NCI-H526 (cell line): ENCODE measurements at places on chromosomes 5 and 9.

DNA sequence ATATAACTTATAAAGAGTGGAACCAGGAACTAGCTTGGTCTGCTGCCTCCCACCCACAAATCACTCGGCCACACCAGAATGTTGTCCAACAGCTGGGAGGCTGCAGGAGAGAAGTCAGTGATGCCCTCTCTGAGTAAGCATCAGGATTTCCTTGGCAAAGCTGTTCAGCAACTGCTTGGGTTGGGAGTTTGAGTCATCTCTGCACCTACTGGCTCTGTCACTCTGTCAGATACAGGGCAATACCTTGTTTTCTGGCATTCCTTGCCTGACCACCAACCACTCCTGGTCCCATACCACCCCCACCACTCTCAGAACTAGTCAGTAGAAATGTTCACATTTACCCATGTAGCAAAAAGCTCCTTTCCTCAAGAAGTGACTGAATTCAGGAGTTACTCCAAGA is 36.8 kb upstream of the GCNT4 start:
- no peak for DNase-seq

DNA sequence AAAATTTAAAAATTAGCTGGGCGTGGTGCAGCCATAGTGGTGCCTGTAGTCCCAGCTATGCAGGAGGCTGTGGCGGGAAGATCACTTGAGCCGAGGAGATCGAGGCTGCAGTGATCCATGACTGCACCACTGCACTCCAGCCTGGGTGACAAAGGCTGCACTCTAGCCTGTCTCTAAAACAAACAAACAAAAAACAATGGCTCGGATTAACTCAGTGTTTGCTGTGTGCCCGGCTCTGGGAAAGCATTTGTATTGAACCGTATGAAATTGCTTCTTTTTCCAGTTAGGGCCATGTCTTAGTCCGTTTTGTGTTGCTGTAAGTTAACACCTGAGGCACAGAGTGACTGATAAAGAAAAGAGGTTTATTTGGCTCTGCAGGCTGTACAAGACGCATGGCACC is 62.6 kb downstream of the CFAP77 start:
- no peak for DNase-seq

- no peak for DNase-seq
Observed at GRCh38 chr5:61440596-61440995, 108.5 kb downstream of the ZSWIM6 start.

DNA sequence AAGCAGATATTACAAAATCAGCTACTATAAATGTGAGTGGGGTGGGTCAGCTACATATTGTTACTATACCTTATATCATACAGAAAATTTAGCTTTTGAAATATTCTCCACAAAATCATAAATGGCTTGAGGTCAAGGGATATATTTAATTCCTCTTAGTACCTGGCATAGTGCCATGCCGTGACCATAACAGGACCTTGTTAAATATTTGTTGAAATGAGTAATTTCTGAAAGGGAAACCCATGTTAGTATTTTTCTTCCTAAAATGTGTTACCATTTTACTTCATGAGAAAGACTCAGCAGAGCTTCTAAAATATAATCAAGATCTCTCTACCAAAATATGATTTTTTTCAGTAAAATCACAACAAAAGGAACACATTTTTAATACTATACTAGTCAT is 14.8 kb downstream of the ATP10B start:
- DNase-seq, result no peak

DNA sequence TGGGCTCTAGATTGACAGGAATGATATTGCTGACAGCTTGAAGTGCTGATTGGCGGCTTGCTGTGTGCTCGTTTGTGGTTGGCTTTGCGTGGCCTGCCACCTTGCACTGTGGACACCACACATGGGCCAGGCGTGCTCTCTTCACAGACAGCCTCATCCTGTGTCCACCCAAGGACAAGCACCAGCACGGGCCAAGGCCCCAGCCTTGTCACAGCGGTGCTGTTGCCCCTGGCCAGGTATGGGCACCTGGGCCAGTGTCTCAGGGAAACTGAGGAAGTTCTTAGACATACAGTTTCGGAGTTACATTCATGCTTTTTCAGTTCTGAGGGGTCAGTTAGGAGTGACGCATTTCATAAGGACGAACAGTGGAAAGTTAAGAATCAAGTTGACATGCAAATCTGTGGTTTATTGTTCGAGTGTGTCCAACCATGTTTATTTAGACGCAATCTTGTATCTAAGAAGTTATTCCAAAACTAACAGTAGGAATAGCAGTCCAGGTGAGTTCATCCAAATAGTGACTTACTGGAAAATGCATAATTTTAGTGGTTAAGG is 125.9 kb downstream of the EHMT1 start:
- DNase-seq, result no peak

GRCh38 chr9:2817999-2818803 is 25.7 kb downstream of the PUM3 start:
- DNase-seq, result no peak

GRCh38 chr9:131015112-131015511 is 6.1 kb downstream of the LAMC3 start:
- DNase-seq, result no peak

DNA sequence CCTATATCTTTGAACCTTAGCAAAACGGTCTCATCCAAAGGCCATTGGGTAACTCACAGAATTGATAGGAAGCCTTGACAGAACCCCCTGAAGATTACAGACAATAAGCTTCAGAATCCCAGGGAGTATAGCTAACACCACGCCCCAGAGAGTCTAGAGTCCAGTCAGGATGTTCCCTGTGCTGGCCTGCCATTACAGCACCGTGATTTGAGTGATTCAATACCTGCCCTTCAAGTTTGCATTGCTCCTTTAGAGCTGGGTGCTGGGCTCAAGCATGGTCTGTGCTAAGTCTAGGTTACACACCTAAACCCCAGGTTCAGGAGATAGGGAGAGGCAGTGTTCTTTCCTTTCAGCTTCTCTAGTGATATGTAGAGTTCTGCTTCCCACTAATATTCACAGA is 90.5 kb downstream of the RASEF start:
- DNase-seq, result no peak

- DNase-seq, result no peak
Observed at GRCh38 chr9:110192531-110193261, 15.3 kb downstream of the C9orf152 start.

- no peak for DNase-seq
Observed at GRCh38 chr5:110909950-110910349, 161.6 kb upstream of the TSLP start.

GRCh38 chr9:89666950-89667349 is 62.1 kb downstream of the GADD45G start:
- no peak for DNase-seq

DNA sequence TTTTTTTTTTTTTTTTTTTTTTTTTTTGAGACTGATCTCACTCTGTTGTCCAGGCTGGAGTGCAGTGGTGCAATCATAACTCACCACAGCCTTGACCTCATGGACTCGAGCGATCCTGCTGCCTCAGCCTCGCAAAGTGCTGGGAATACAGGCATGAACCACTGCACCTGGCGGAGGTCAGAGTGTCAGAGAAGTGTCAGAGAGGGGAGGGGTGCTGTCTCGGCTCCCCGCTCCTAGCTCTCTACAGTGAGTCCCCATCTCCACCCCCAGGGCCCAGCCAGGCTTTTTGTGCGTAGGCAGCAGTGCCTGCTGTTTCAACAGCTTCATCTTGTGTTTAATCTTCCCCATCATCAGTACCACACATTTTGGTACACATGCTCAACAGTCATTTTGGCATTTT is 38.3 kb downstream of the SAR1B start:
- no peak for DNase-seq

DNA sequence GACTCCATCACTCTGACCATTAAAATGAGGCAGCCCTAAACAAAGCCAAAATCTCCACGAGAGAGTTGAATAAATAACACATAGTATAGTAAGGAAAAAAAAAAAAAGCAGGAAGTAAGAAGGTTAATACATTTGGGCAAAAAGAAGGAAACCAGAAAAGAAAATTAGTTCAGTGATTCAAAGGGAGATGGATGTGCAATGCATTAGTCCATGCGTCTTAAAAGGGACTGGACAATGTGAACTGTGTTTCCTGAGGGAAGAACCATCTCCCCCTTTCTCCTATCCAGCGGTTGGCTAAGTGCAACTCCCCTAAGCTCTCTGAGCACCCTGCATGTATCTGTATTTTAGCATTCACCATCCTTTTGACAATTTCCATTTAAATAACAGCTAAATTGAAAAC is 1.4 kb downstream of the ANKRA2 start:
- no peak for DNase-seq

DNA sequence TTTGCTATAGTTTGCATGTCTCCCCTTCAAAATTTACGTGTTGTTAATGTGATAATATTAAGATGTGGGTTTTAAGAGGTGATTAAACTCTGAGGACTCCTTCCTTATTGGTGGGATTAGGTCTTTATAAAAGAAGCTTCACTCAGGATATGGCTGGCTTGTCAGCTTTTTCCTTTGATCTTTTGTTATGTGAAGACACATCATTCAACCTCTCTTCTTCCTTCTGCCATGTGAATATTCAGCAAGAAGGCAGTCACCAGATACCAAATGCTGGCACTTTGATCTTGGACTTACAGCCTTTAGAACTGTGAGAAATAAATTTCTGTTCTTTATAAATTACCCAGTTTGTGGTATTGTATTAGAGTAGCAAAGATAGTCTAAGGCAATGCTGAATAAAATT is 855.9 kb upstream of the CDH10 start:
- DNase-seq, result no peak

- peak; percentile 59 for DNase-seq
Observed at GRCh38 chr5:137498736-137499505, at the start of gene SPOCK1. TSS of gene SPOCK1 (minus strand) at chr5:137499326.

GRCh38 chr9:30522061-30522460 is 1862.4 kb upstream of the ACO1 start:
- no peak for DNase-seq

DNA sequence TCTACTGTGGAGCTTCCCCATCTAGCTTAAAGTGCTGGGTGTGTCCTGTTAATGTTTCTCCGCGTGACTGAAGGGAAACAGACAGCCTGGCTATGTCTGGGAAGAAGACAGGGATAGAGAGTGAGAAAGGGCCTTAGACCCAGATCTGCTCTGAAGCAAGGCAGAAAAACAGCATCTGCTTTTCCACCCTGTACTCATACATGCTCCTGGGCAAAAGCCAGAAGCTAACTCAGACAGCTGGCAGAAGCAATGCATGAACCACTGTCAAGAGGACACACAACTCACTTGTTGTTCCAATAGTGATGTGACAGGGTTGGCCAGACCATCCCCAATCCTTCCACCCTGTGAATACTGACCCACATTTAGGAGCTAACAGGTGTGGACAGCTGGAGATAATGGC is 63.3 kb downstream of the DPYSL3 start:
- no peak for DNase-seq

DNA sequence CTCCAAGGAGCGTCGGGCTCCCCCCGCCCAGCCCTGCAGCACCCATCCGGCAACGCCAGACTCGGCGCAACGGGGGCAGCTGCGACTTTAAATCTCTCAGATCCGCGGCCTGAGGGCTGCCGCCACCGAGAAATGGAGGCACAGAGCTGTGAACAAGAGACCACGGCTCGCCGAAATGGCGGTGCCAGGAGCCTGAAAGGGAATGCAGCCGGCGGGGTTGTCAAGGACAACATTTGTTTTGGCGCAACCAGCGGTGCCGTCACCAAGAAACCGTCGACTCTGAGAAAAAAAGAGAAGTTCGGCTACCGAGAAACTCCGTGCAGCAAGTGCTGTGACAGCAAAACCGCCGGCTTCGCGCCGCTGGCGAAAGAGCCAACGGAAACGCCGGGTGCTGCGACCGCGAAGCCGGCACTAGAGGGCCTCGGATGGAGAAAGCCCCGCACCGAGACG is 2.1 kb upstream of the ANXA2R start:
- DNase-seq, result peak; percentile 95

DNA sequence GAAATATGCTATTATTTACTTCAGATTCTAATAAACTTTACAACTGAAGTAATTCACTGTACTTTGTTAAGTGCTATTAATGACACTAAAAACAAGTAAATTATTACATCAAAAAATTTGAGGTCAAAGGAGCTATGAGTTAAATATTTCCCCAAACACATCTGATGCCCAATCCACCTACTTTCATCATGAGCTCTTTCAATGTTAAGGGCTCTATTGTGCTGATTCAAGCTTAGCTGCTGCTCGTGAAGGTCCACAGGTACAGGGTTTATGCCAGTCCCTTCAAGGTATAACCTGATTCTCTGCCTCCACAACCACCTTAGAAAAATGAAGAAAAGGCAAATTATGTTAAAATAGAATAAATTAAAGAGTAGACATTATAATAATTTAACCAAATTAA is 24.2 kb downstream of the NADK2 start:
- DNase-seq, result no peak

- DNase-seq, result no peak
Observed at GRCh38 chr5:42377496-42377895, 45.7 kb upstream of the GHR start.

DNA sequence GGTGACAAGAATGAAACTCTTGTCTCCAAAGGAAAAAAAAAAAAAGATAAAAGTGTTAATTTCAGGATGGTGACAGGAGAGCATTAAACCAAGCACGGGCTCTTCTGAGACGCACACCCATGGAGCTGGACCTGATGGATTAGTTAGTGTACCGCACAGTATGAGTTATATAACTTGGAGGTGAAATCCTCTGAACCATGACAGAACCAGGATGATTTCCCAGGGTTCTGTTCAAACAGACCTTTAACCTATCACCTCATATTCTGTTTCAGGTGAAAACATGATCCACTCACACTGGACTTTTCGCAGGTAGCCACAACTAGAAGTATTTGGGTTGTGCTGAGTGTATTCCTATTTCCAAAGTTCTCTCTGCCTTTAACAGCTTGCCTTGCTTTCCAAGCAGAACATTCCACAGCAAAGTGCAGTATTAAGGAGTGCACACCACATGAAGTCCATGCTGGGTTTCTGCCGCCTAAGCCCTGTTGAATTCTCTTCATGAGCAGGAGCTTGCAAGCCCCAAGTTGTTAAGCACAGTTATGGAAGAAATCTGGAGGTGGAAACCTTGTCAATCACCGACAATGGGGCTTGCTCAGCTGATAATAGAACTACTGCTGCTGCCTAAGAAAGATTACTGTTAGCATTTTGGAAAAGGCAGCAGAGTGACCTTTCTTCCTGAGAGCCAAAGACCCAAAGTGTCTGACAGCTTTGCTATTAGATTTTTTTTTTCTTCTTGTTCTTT is 461.7 kb downstream of the TLE1 start:
- no peak for DNase-seq

DNA sequence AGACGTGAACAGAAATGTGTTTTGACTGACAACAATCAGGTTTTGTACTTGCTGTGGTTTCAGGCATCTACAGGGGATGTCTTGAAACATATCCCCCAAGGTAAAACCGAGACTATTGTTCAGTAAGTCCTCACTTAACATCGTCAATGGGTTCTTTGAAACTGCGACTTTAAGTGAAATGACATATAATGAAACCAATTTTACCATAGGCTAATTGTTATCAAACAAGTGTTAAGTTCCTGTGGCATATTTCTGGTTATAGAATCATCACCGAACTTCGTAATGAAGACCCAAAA is 16.4 kb upstream of the OMD start:
- DNase-seq, result no peak
